ENCODE measurements at places on chromosomes 5 and 9. TPM values are rescaled to one million over a fixed set of nuclear protein-coding genes. Genes with fewer than 3 reads are reported as not detected.
A peak's percentile ranks its signal among the peaks of the same experiment; 100 is the strongest.

Gene CCDC192
- total RNA-seq: 1.3 TPM

Gene FSTL4
- total RNA-seq: 5.0 TPM

Gene MAMDC4
- 6.8 TPM for total RNA-seq

Gene BAAT
- not detected for total RNA-seq

Gene PPP3R2
- not detected for total RNA-seq

Gene DNAJA1
- total RNA-seq: 137 TPM

Gene MEIKIN
- total RNA-seq: not detected

Gene PCDHB15
- total RNA-seq: 4.3 TPM

Gene IL4
- not detected for total RNA-seq

Gene ADAMTSL2
- 0.18 TPM for total RNA-seq

DNA sequence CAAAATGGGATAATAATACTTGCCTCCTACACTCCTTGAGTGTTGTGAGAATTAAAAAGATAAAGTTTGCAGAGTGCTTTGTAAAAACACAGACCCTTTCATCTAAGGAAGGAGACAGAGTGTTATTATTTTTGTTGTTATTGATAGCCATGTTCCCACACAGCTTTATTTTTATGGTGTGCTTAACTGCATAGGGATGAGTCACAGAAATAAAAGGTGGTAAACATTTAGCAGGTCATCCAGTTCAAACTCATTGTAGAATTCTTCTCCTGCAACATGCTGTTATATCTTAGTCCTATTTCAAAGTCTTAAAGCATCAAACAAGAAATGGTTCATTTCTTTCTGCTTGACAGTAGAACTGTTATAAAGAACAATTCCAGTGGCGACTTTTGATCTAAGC, 367.5 kb upstream of the ACTBL2 start:
- no peak overlapping the region for H3K27ac ChIP-seq
- no peaks in the 10 kb centered on the region for H3K27me3 ChIP-seq
- no peak for DNase-seq
- no peaks in the 10 kb centered on the region for H3K36me3 ChIP-seq
- H3K4me1 ChIP-seq: no peaks in the 10 kb centered on the region

GRCh38 chr9:12698986-12699385, 5.8 kb downstream of the TYRP1 start:
- H3K36me3 ChIP-seq: no peaks in the 10 kb centered on the region
- no peak overlapping the region for H3K27ac ChIP-seq
- DNase-seq: no peak
- H3K4me3 ChIP-seq: no peak overlapping the region
- no peaks in the 10 kb centered on the region for H3K27me3 ChIP-seq

GRCh38 chr5:6904860-6905259, 191.6 kb downstream of the TENT4A start:
- no peaks in the 10 kb centered on the region for H3K27me3 ChIP-seq
- no peaks in the 10 kb centered on the region for H3K4me1 ChIP-seq
- H3K36me3 ChIP-seq: no peaks in the 10 kb centered on the region
- DNase-seq: no peak

GRCh38 chr5:125316391-125316790, 570.0 kb upstream of the ZNF608 start:
- no peak for DNase-seq
- H3K27me3 ChIP-seq: no peaks in the 10 kb centered on the region
- no peak overlapping the region for H3K27ac ChIP-seq
- no peak overlapping the region for H3K4me3 ChIP-seq

- H3K4me3 ChIP-seq: no peak overlapping the region
- DNase-seq: no peak
- H3K36me3 ChIP-seq: peaks cover 19% of the 10 kb centered on the region
- H3K27me3 ChIP-seq: no peaks in the 10 kb centered on the region
These were observed 13.0 kb upstream of the CAMSAP1 start for GRCh38 chr9:135920256-135920930.

DNA sequence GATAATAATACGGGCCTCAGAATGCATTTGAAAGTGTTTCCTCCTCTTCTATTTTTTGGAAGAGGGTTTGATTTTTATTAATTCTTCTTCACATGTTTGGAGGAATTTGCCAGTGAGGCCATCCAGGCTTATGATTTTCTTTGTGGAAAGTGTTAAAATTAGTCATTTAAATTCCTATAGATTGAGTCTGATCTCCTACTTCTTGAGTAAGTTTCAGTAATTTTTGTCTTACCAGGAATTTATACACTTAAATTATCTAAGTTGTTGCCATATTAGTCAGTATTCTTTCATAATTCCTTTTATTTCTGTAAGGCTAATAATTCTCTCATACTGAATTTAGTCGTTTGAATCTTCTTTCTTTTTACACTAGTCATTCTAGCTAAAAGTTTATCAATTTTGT, 25.2 kb upstream of the HAPLN1 start:
- H3K4me3 ChIP-seq: no peak overlapping the region
- no peak overlapping the region for H3K27ac ChIP-seq
- no peak for DNase-seq
- no peaks in the 10 kb centered on the region for H3K4me1 ChIP-seq
- no peaks in the 10 kb centered on the region for H3K27me3 ChIP-seq
- no peaks in the 10 kb centered on the region for H3K36me3 ChIP-seq

DNA sequence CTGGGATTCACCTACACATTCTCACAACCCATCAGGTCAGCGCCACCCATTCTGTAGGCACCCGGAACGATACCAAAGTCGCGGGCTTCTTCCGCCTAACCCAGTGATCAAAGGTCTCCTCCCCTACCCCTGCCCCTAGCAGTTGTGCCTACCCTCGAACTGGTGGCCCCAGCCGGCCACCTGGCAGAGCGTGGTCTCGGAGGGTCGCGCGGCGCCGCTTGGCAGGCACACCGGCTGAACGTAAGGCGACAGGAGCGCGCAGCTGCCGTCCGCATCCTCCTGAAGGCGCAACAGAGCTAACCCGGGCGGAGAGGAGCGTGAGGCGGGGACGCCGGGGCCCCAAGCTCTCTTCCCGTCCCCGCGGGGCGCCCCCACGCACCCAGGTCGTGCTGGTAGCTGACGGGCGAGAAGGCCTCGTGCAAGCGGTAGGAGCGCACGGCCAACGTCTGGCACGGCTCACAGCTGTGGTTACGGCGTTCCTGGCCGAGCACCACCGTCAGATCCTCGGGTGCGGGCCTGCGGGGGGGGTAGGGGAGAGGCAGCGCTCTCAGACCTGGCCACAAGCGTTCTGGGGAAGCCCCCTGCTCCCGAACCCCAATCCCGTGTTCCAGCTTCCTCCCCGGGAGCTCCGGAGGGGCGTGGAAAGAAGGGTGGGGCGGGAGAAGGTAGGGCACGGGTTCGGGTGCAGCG, 2.8 kb upstream of the PFN3 start:
- H3K27ac ChIP-seq: no peak overlapping the region
- peak; percentile 84 for DNase-seq
- H3K27me3 ChIP-seq: peaks cover 85% of the 10 kb centered on the region
- no peaks in the 10 kb centered on the region for H3K36me3 ChIP-seq
- H3K4me1 ChIP-seq: no peaks in the 10 kb centered on the region

DNA sequence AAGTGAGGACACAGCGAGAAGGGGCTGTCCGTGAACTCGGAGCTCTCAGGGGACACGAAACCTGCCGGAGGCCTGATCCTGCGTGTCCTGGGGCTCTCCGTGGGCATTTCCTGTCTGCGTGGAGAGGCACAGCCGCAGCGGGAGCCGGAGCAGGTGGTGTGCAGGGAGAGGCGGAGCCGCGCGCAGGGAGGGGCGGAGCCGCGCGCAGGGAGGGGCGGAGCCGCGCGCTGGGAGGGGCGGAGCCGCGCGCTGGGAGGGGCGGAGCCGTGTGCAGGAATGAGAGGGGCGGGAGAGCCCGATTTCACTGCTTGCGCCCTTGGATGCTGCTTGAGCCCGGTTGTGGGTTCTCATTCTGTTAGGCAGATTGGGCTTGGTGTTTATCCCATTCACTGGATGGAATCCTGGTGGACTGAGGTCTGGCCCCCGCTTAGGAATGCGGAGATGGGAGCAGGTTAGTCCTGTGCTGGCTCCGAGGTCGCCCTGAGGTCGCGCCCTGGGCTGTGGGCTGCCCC, 26.7 kb downstream of the NDUFS6 start:
- peaks cover 3% of the 10 kb centered on the region for H3K4me1 ChIP-seq
- H3K4me3 ChIP-seq: no peak overlapping the region
- no peak overlapping the region for H3K27ac ChIP-seq
- peak; percentile 73 for DNase-seq

- no peaks in the 10 kb centered on the region for H3K4me1 ChIP-seq
- no peak overlapping the region for H3K4me3 ChIP-seq
- no peak for DNase-seq
- H3K36me3 ChIP-seq: no peaks in the 10 kb centered on the region
- H3K27ac ChIP-seq: no peak overlapping the region
These were observed 23.1 kb downstream of the FREM1 start for GRCh38 chr9:14887149-14887548.

- no peaks in the 10 kb centered on the region for H3K4me1 ChIP-seq
- peaks cover 9% of the 10 kb centered on the region for H3K27me3 ChIP-seq
- no peaks in the 10 kb centered on the region for H3K36me3 ChIP-seq
- no peak overlapping the region for H3K4me3 ChIP-seq
- DNase-seq: no peak
These were observed 113.3 kb upstream of the LPAR1 start for GRCh38 chr9:111151537-111151936.

DNA sequence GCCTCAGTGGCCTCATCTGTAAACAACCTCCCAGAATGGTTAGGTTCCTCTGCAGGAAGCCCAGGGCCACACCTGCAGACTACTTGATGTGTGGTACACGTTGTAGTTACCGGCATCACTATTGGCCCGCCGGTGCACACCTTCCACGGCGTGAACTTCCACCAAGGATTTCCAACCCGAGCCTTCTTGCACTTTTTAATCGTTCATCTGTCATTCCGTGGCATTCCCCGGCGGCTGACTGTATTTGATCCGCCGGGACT, 5.3 kb upstream of the TRIM41 start:
- H3K4me1 ChIP-seq: no peaks in the 10 kb centered on the region
- no peak for DNase-seq
- no peaks in the 10 kb centered on the region for H3K36me3 ChIP-seq

- peaks cover 3% of the 10 kb centered on the region for H3K4me1 ChIP-seq
- H3K36me3 ChIP-seq: no peaks in the 10 kb centered on the region
- DNase-seq: no peak
- H3K27me3 ChIP-seq: no peaks in the 10 kb centered on the region
- H3K27ac ChIP-seq: no peak overlapping the region
These were observed 10.2 kb downstream of the CMYA5 start for GRCh38 chr5:79699763-79700400.

DNA sequence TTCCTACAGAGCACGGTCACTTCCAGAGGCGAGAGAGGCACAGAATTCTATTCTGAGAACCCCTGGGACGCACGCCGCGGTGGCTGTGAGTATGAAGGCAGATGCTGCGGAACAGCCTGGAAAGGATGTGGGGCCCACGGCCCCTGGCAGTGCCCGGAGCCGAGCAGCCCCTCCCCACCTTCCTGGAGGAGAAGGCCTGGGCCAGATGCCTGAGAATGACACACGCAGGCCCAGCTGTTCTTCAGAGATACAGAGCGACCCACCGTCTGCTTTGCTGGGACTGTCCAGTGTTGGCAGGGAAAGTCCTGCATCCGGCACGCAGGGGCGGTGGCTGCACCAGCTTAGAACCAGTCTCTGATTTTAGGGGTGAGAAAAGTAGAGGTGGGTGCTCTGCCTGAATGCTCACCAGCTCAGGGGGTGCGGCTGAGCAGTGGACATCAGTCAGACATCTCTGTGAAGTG, 116.7 kb upstream of the LPCAT1 start:
- no peaks in the 10 kb centered on the region for H3K36me3 ChIP-seq
- peaks cover 2% of the 10 kb centered on the region for H3K4me1 ChIP-seq
- peaks cover 24% of the 10 kb centered on the region for H3K27me3 ChIP-seq
- no peak overlapping the region for H3K27ac ChIP-seq
- H3K4me3 ChIP-seq: no peak overlapping the region

DNA sequence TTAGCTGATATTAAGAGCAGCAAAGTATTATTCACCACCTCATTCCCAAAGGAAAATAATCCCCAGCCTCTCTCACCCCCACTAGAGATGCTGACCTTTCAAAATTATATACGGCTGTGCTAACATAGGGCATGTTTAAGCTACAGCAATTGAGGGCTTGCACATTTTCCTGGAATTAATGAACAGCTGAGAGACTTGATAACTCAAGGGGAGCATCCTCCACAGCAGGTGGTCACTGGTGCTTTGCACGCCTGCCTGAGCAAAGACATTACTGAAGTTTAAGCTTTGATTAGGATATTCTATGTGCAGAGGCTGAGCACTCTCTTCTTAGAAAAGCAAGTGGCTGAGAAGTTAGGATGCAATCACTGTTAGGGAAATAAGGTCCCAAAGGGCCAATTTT, 230.9 kb downstream of the FAM114A2 start:
- H3K27me3 ChIP-seq: peaks cover under 1% of the 10 kb centered on the region
- no peak overlapping the region for H3K27ac ChIP-seq
- no peaks in the 10 kb centered on the region for H3K36me3 ChIP-seq
- H3K4me1 ChIP-seq: peaks cover 5% of the 10 kb centered on the region

DNA sequence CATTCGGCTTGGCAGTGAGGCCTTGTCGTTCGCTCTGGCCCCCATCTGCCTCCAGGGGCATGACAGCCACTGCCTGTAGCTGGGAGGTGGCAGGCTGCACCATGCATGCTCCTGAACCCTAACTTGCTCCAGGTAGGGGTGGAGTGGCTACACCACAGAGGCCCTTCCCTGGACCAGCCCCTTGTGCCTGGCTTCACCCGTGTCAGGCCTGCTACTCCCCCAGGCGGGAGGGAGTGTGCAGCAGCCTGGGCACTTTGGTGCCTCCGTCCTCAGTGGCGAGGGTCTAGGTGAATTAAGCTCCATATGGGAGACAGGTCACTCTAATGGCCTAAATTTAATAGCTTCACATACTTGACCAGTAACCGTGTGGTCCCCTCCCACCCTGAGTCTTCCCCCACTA, 59.4 kb upstream of the LMX1B start:
- no peak for DNase-seq
- no peaks in the 10 kb centered on the region for H3K27me3 ChIP-seq
- H3K4me3 ChIP-seq: no peak overlapping the region
- no peak overlapping the region for H3K27ac ChIP-seq

GRCh38 chr9:125969868-125970267, 222.7 kb downstream of the PBX3 start:
- no peaks in the 10 kb centered on the region for H3K27me3 ChIP-seq
- H3K36me3 ChIP-seq: peaks cover 21% of the 10 kb centered on the region
- no peak for DNase-seq
- no peak overlapping the region for H3K27ac ChIP-seq

DNA sequence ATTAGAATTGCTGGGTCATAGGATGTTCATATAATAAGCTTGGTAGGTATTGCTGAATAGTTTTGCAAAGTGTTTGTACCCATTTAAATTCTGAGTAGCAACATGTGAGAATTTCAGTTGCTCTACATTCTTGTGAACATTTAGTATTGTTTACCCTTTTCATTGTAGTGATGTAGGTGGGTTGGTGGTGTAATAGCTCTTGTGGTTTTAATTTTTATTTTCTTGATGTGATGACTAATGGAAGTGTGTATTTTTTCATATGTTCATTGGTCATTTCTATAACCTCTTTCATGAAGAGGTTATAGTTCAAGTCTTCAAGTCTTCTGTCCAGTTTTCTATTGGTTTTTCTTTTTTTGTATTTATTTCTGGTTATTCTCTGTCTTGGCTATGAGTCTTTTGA, 34.4 kb downstream of the RASA1 start:
- no peak overlapping the region for H3K27ac ChIP-seq
- H3K27me3 ChIP-seq: no peaks in the 10 kb centered on the region
- H3K4me1 ChIP-seq: peaks cover 6% of the 10 kb centered on the region
- H3K36me3 ChIP-seq: peaks cover 28% of the 10 kb centered on the region

All from endodermal cell (in vitro differentiated cells).